Stimulated activated memory B cell treated with anti-CD40 and anti-IgM and Interleukin-4, amounts not matched to agents 10 μg/mL and 1 μg/mL and 100 μg/mL, for 72 hours (primary cell): ENCODE measurements at places on chromosomes 16 and 17.

DNA sequence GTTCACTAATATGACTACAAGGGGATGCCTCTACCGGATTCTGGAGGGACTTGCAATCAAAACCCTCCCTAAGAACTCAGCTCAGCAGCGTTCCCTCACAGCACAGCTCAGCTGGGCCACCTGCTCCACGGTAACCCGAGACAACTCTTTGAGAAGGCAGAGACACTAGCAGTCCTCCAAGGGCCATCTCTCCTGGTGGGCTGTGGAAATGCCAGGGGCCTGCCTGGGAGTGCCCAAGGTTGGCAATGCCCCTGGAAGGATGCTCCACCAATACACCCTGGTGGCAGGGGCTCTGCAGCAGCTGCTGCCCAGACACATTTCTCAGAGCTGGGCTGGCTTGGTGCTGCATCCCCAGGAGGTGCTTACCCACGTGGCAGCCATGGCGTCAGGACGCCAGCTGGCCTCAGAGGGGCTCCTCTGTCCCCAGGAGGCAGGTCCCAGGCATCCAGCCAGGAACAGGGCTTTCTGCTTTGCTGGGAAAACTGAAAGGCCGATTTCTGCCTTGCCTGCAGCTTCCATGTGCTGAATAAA, 16.5 kb downstream of the CDIP1 start:
- no peak for ATAC-seq

DNA sequence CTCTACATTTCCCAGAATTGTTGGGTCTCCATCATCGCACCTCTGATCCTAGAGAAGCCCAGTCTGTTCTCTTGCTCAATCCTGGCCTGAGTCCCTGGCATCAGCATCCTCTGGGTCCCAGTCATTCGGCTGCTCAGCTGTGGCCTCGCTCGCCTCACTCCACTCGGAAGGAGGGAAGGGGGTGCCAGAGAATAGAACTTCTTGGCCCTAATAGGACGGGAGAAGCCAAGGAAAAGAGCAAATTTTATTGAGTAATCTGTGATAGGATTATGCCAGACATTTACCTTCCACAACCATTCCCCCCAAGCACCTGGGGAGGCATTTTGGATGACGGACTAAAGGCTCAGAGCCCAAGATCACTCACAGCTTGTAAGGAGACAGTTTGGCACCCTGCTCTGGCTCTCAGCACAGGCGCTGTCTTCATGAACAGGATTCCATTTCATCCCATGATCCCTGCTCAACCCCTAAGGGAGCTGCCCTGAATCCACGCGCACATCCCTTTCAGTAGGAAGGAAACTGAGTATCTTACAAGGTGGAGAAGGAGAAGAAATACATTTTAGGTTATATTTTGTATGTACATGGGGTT, 498 bp upstream of the CLEC10A start:
- ATAC-seq: no peak

GRCh38 chr17:81049372-81049911, 14.5 kb downstream of the BAIAP2 start:
- peak; percentile 61 for ATAC-seq

- no peak for ATAC-seq
Observed at GRCh38 chr17:956905-957304, 22.7 kb downstream of the NXN start.

DNA sequence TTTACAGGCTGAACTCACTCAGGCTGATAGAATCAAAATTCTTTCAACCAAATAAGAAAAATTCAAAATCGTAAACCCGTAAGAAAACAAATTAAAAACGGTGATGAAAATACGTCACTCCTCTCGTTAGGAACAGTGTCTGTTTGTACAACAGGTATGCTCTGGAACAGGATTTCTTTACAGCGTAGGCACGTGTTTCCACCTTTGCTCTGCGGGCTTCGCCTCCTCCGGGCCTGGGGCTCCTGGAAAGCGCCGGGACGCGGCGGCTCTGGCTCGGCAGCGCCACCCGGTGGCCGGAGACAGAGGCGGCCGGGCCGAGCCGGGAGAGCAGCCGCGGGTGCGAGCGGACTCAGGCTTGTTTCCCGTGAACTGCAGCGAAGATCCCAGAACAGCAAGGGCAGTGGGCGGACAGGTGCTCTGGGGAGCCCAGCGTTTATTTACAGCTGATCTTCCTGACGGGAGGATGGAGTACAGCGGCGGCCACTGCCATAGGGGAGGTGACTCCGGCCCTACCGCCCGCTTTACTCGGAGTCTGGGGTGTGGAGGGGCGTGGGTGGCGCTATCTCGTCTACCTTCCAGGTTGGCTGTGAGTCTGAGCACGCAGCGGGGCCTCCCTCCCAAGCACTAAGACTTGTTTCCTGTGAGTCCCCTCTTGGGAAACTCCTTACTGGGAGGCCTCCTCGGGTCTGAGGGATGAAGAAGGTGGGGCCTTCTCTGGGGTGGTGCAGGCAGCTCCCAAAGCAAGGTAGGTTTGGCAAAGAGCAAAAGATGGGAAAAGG, 40.5 kb upstream of the ATP2A3 start:
- peak; percentile 75 for ATAC-seq

DNA sequence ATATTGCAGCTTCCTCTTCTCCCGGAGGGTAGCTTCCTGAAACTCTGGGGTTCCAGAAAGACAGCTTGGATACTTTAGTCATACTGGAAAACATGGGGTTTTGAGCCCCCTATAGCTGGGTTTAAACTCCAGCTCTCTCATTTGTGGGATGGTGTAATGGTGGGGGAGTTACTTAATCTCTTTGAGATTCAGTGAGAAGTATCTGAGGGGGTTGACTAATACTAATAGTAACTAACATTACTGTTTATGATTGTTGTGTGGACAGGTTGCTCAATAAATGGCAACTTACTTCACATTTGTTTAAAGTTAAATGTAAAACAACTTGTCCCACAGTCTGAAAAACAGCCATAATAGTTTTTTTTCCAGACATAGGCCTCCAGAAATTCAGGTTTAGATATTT, 5.1 kb upstream of the SUZ12 start:
- ATAC-seq: no peak

DNA sequence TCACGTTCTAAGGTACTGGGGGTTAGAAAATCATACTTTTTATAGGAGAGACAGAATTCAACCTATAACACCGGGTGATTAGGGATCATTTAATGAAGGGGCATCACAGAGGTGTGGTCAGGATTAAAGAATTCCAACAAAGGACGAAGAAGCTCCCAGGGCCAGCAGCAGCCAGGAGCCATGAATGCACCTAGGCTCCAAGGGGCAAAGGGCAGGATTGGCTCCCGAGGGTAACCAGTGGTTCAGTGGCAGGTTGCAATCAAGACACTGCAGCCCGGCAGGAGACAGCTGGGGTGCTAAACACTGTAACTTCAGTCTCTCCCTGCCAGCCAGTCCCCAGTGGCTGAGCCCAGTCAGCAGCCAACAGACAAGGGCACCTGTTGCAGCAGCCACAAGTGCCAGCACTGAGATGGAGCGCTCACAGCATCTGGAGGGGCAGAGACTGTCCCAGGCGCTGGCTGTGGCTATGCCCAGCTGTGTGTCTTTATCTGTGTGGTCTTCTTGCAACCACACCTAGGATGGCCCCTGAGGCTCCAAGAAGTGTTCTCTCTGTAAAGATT, 23.9 kb downstream of the DHRS7C start:
- ATAC-seq: no peak

DNA sequence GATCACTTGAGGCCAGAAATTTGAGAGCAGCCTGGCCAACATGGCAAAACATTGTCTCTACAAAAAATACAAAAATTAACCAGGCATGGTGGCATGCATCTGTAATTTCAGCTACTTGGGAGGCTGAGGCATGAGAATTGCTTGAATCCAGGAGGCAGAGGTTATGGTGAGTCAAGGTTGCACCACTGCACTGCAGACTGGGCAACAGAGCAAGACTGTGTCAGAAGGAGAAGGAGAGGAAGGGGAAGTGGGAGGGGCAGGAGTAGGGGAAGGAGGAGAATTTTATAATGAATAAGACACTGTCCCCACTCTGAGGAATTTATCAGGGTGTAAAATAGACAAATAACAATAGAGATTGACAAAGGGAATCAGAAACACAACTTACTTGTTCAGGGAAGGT, 440.6 kb upstream of the DYNLRB2 start:
- ATAC-seq: no peak

GRCh38 chr17:27846042-27846655, 45.8 kb upstream of the NOS2 start:
- ATAC-seq: no peak

DNA sequence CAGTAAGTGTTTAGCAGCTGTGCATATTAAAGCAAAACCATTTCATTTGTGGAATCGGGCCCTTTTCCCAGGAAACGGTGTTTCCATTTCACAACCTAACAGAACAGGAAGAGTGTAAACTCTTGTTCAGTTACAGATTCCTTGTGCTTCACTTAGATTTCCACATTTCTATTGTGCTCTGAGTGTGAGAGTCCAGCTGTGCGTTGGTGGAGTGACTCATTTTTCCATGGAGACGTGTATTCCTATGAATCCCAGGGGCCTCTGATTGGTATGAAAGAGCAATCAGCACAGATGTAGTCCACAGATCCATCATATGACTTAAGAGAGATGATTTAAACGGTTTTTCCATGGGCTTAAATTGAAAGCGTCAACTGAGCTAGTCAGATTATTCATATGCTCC, 13.3 kb upstream of the CAVIN1 start:
- no peak for ATAC-seq

DNA sequence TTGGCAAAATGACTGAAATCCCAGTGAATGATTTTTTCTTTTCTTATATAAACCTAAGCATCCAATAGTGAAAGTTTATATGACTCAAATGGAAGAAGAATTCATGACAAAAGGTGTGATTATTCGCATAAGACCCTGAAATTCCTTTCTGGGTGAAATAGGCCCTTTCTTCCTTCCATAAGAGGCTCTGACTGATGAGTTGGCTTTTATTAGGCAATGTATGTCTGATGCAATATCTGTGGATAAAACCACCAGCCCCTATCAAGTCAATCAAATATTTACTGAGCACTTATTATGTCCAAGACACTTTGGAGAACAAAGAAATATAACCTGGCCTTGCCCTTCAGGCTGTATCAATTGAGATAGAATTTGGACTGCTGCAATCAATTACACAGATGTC, 316.6 kb downstream of the CDH13 start:
- ATAC-seq: no peak

- ATAC-seq: peak; percentile 67
Observed at GRCh38 chr16:67653128-67653788, 6.8 kb downstream of the ACD start.

DNA sequence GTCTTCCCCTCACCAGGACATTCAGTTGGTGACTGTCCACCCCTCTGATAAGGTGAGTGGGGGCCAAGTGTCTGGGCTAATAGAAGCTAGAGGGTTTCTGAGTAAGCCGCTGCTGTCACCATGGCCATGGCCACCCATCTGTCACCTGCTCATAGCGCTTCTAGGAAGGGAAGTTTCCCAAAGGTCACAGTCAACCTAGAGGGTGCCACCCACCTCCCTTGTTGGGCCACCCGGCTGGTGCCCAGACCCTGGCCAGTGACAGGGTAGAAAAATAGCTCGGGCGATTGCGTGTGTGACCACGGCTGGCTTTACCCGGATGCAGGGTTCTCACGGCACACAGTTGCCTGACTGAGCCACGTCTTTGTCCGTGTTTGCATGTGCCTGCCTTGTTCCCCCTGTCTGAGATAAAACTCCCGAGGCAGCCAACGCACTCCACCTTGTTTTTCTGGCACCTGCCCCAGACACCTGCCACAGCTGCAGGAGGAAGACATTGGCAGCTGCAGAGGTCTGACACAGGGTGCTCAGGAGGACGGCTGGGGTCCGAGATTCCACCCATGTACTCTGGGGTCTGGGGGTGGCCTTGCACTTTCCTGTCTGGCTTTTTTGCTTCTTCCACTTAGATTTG, 809 bp downstream of the PIRT start:
- no peak for ATAC-seq

- no peak for ATAC-seq
Observed at GRCh38 chr16:17266608-17267313, 204.0 kb downstream of the XYLT1 start.

DNA sequence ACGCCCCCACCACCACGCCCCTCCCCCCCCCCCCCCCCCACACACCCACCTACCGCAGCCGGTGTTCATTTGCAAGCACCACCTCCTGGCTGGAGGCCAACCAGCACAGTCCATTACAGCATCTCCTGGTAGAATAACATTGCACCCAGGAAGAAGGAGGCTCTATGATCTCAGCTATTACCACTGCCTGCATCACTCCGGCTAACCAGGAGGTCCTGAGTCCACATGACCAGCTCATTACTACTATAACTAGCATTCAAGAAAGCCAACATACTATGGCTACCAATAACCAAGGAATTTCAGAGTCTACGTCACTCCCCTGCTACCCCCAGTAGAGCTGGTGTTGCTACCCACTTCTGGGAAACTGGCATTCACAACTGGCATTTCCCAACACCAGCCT, 81.1 kb upstream of the ALOX12 start:
- ATAC-seq: no peak

- ATAC-seq: no peak
Observed at GRCh38 chr16:11748404-11749254, 6.0 kb upstream of the TXNDC11 start.

- ATAC-seq: no peak
Observed at GRCh38 chr16:88597856-88598491, 27.8 kb downstream of the ZC3H18 start.

GRCh38 chr17:78141437-78142118, 4.6 kb upstream of the C17orf99 start:
- ATAC-seq: no peak

DNA sequence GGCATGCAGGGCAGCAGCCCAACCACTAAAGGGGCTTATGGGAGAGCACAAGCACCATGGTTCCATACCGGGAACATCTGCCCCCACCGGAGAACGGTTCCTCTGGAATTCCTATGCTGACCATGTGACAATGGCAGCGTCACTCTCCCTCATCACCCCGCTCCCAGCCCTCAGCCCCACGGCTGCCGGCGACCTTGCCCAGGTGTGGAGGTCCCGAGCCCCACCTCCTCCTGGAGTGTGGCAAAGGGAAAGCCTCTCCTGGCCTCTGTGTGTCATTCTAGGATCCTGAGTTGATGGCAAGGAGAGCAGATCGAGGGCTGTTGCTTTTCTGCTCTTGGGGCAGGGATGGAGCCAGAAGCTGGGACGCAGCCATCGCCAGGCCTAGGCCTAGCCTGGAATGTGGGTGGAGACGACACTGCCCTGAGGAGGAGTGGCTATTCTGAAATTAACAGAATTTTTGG, 17.8 kb upstream of the RNPS1 start:
- ATAC-seq: no peak

- peak; percentile 85 for ATAC-seq
Observed at GRCh38 chr17:29682054-29682453, 59.3 kb upstream of the CORO6 start.

GRCh38 chr17:78960928-78961327, 18.8 kb downstream of the LGALS3BP start:
- no peak for ATAC-seq

DNA sequence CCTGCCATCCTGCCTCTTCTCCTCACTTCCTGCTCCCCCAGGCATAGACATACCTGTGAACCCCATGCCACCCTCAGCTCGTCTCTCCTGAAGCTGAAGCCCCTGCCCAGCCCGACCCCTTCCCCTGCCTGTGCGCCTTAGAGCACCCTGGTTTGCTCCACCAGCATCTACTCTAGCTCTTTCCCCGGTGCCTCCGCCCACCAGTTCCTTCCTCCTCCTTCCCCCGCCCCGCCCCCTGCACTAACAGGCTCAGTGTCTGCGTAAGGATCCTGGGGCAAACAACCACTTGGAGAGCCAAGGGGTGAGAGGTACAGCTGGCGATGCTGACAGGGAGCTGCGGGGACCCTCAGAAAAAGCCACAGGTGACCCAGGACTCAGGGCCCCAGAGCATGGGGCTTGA, 1.9 kb downstream of the GPR142 start:
- peak; percentile 44 for ATAC-seq

- no peak for ATAC-seq
Observed at GRCh38 chr16:68468842-68469241, 20.5 kb upstream of the SMPD3 start.
